Hypothalamus (tissue), 51 donors: ENCODE measurements at places on chromosomes 5 and 9.

- DNase-seq = no peak
Measured at GRCh38 chr9:445033-445432, 230.4 kb downstream of the DOCK8 start.

DNA sequence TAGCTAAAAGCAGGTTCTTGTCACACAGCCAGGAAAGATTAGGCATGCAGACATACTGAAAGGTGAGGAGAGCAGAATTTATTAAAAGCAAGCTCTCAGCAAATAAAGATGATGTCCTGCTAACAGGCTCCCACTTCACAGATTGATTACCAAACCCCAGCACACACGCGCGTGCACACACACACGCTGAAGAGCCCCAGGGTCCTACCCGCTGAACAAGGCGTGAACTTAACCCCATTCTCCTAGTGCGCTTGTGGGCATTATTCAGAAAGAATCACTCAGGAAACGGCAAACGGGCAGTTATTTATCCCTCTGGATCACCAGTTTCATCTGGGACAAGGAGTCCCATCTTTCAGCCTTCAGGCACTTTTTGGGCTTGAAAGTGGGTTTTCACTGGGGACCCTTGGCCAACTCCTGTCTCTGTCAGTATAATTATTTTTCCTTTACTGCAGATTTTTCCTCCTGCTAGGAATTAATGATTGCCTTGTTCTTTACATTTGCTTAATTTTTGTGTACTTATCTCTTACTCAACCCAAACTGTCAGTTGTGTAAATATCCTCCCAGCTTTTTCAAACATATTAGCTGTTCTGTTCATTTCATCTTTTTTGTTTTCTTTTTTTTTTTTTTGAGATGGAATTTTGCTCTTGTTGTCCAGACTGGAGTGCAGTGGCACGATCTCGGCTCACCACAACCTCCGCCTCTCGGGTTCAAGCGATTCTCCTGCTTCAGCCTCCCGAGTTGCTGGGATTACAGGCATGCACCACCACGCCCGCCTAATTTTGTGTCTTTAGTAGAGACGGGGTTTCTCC is 92.6 kb downstream of the RIC1 start:
- DNase-seq = no peak

GRCh38 chr5:63700241-63700640 is 262.0 kb downstream of the HTR1A start:
- no peak for DNase-seq

DNA sequence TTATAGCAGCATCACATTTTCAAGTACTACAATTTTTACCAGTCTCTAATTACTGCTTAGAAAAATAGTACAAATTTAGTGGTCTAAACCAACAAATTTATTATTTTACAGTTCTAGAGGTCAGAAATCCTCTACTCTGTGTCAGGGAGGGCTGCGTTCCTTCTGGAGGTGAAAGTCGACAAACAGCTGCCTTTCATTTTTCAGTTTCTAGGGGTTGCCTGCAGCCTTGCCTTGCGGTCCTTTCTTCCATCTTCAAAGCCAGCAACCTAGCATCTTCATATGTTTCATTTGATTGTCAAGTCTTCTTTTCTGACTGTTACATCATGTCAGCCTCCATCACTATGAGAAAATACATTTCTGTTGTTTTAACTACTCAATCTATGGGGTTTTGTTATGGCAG is 1022.1 kb downstream of the CDH18 start:
- DNase-seq = no peak

- no peak for DNase-seq
Measured at GRCh38 chr9:90735952-90736351, 65.7 kb upstream of the SYK start.

DNA sequence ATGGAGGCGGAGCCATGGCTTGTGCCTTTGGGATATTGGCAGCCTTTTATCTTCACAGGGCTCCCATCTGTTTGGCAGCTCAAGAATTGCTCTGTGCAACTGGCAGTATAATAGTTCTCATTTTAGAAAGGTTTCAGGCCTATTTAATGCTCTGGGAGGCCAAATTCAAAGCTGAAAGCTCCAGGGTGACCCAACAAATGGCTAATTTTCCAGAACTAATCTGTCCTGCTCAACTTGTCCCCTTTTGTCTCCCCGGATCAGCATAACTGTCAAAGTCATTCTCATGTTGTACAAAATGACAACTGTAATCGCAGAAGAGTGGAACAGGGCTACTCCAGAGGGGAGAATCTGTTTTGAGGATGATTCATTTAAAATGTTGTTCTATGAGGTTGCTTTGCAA is 52.6 kb upstream of the CXCL14 start:
- DNase-seq = no peak

GRCh38 chr5:37111426-37112382 is 137.5 kb downstream of the CPLANE1 start:
- DNase-seq = no peak

- no peak for DNase-seq
Measured at GRCh38 chr5:142872795-142873194, 102.6 kb downstream of the ARHGAP26 start.

DNA sequence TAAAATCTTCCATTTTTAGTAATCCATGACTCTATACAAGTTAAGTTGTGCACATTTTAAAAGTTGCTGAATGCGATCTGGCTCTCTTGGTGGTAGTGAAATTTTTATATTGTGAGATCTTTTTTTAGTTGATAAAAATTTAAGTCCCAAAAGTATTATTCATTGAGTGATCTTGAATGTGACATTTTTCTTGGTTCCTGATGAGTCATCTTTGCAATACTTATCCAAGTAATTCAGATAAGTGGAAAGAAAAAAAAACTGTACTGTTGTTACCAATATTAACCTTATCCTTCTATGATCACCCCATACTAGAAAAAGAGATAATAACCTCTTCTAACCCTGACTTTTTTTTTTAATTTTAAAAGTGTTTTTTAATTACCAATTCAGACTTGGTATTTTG is 601.3 kb downstream of the PSAT1 start:
- DNase-seq = no peak

DNA sequence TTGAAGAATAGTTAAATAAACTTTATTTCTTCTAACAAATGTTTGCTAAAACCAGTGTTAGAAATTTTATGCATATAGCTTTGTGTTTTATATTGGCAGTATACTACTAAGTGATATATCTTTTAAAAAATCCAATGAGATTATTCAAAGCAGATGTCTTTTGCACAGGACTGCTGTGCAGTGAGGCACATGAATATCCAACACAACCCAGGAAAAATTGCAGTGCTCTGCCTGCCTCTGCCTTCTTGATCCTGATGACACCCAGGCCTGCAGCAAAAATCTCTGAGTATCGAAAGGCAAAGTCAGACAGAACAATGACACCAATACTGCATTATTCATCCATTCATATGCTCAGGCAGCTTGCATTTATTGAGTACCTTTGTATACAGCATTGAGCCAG is 1076.5 kb upstream of the ARRDC3 start:
- no peak for DNase-seq

- DNase-seq = no peak
Measured at GRCh38 chr5:178931846-178932760, 8.9 kb upstream of the ZNF454 start.

GRCh38 chr9:34687276-34688030 is 3.6 kb downstream of the CCL19 start:
- no peak for DNase-seq

DNA sequence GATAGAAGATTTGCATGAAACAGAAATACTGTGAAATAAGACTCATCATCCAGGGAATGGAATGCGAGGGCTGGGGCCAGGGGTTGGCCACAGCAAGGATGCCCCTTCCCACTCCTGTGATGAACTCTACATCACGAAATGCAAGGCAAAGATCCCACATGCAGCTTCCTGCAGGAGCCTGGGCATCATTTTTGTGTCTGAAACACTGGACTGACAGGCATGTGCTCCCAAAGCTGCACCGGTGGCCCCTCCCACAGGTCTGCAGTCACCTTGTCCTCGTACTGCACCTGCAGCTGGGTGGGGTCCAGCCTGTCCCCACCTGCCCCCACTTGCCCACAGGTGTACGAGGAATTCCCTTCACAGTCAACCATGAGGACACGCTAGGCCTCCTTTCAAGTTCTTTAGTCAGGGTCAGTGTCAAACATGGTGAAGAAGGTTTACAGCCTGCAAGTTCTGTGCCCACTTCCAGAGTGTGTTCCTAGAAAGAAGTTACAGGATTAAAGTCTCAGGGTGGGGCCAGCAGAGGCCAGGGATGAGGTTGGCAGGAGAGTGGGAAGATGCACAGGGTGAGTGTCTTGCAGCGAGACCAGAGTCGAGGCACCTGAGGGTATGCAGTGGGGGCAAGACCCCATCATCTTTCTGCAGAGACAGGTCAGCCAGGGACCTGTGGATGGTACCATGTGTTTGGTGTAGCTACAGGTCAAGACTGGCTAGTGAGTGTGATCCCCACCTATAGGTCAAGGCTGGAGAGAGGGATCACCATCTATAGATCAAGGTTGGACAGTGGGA is 155.0 kb upstream of the IRX2 start:
- DNase-seq = no peak

GRCh38 chr9:122053567-122054350 is 39.3 kb downstream of the TTLL11 start:
- no peak for DNase-seq

GRCh38 chr5:127963931-127964330 is 119.6 kb upstream of the SLC12A2 start:
- DNase-seq = no peak

DNA sequence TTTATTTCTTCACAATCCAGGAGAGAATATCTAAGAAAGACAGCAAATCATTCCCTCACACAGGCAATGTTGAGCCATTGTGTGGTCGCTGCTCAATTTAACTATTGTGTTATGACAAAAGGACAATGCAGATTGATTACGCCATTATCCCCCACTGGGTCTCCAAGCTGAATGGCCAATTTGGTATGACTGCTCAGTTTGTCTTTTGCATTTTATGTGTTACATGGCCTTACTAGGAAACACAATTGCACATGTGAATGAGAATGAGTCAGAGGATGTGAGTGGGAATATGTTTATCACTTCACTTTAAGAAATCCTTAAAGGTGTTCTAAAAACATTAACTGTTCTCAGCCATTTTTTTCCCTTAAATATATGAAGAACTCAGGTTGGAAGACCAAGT is 108.3 kb downstream of the FAM174A start:
- no peak for DNase-seq

GRCh38 chr5:68306361-68307014 is 90.9 kb downstream of the PIK3R1 start:
- peak; percentile 6 for DNase-seq

- peak; percentile 72 for DNase-seq
Measured at GRCh38 chr9:92760070-92760469, 4.6 kb downstream of the BICD2 start.

DNA sequence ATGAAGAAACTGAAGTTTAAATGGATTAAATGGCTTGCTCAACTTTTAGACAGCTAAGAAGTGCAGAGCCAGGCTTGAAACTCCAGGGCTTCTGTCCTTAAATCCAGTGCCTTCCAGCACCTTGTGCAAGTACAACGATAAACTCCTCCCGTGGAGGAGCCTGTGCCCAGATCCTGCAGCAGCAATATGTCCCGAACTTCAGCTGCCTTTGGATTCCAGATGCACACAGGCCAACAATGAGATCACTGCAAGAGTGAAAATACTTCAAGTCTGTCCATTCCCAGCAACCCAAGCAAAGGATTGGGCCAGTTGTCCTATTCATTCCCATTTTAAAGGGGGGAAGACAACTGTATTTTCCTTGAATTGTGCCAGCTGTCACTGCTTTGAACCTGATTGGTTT is 199.6 kb downstream of the CRB2 start:
- no peak for DNase-seq

- DNase-seq = no peak
Measured at GRCh38 chr5:172102913-172103626, 85.0 kb downstream of the STK10 start.

DNA sequence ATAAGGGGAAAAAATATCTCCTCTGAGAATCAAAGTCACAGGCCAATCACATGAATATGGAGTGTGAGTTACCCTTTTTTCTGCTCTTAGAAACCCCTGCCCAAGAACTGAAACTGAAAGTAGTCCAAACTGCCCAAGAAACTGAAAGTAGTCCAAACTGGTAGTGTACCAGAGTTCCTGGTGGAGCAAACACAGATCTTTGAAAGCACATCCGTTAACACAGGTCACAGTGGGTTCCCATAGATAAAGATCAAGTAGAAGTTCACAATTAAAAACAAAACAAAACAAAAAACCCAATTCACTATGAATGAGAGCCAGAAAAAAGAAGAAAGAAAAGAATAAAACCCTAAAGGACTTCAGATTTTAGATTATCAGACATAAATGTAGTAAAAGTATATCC is 332.4 kb upstream of the EFNA5 start:
- DNase-seq = no peak

DNA sequence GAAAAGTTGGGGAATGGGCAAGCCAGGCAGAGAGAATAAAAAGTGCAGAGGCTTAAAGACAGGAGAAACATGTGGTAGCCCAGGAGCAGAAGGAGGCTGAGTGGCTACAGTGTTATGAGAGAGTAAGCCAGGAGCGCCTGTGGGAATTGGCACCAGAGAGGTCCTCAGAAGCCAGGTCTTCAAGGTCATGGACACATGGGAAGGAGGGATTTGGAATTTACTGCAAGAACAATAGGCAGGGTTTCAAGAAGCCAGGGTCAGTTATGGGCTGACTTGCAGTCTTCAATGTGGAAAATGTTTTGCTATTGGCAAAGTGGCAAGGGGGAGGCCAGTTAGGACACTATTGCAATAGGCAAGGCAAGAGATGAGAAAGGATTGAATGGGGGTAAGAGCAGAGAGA is 29.3 kb downstream of the ERAP1 start:
- no peak for DNase-seq

DNA sequence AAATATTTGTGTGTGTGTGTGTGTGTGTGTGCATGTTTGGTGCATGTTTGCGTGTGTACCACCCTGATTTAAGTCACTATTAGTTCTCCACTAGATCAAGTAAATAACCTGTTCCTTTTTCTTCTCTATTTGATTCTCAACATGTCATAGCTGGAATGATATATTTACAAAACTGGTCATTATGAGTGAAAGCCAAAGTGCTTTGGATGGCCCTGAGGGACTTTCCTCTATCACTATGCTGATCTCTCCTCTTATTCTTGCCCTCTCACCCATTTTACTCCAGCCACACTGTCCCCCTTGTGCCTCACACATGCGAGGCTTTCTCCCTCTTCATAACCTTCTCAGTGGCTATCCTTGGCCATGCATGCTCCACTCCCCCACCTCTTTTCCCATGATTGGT is 144.6 kb upstream of the NMUR2 start:
- DNase-seq = no peak

- DNase-seq = no peak
Measured at GRCh38 chr9:123225374-123225813, 43.0 kb downstream of the STRBP start.

GRCh38 chr5:149793256-149793550 is 63.1 kb downstream of the PPARGC1B start:
- DNase-seq = no peak
